ENCODE measurements at places on chromosomes 5 and 9.

DNA sequence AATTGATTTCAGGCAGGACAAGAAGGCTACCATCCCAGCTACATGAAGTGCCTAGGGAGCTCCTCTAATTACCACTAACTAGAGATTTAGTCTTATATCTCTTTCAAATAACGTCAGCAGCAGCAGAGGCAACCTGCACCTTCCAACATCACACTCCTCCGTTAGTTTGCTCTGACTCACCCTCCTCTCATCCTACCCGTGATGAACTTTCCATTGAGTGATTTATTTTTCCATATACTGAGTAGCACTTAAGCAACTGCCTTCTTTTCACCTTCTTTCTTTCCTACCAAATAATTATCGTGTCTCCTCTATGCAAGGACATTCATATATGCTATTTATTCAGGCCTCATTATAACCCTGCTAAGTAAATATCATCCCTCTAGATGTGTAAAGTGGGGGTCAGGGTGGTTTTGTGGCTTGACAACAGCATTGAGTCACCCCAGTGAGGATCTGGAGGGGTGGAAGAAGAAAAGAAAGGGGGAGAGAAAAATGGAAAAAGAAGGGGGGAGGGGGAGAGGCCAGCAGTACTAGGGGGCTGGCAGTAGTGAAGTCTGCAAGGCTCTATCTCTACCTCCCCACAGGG lies 64.6 kb upstream of the CAST start:
- DNase-seq = peak; percentile 31

- peak; percentile 36 for DNase-seq
These were observed 50.1 kb upstream of the RETREG1 start for GRCh38 chr5:16666883-16667398.

DNA sequence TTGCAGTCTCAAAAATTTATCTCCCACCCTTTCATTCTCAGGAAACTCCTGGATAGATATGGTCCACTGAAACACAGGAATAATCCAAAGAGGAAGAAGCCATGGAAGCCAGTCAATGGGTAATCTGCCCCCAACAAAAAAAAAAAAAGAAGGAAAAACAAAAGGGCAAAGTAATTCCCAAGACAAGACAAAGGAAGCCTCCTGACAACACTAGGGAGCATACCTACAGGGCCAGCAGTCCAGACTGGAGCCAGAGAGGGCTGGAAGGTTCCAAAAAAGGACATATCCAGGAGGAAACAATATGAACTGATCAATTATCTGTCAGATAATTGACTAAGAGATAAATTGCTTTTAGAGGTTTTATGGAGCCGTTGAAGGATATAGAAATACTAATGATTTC lies 12.9 kb downstream of the FNIP1 start:
- no peak for DNase-seq

DNA sequence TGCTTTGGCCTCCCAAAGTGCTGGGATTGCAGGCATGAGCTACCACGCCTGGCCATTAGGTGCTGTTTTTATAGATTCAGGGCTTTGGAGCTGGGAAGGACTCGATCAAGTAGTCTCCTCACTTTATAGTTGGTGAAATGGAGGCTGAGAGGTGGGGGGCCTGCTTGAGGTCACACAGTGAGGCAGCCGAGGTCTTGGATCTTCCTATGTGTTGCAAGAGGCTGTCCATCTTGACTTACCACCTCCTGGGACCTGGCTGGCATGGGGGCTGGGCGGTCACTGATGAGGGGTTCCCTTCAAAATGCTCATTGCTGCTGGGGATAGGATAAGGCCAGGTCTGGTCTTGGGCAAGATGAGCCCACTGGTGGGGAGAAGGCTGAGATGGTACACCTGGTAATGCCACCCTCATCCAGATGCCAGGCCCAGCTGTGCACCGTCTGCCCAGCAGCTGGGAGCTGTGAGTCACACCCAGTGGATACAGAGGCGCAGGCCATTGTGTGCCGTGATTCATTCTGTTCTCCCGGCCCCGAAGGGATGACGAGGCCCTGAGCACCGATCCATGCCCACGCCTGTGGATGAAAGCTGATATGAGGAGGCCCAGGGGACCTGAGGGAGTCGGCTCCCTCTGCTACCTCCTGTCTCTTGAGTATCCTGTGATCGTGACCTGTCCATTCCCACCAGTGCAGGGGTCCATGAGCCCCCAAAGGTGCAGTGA lies 10.5 kb upstream of the NDST1 start:
- peak; percentile 99 for DNase-seq

GRCh38 chr9:134575901-134576176 lies 65.8 kb upstream of the COL5A1 start:
- DNase-seq = no peak

GRCh38 chr5:82855893-82856550 lies 221.2 kb downstream of the TMEM167A start:
- DNase-seq = no peak

DNA sequence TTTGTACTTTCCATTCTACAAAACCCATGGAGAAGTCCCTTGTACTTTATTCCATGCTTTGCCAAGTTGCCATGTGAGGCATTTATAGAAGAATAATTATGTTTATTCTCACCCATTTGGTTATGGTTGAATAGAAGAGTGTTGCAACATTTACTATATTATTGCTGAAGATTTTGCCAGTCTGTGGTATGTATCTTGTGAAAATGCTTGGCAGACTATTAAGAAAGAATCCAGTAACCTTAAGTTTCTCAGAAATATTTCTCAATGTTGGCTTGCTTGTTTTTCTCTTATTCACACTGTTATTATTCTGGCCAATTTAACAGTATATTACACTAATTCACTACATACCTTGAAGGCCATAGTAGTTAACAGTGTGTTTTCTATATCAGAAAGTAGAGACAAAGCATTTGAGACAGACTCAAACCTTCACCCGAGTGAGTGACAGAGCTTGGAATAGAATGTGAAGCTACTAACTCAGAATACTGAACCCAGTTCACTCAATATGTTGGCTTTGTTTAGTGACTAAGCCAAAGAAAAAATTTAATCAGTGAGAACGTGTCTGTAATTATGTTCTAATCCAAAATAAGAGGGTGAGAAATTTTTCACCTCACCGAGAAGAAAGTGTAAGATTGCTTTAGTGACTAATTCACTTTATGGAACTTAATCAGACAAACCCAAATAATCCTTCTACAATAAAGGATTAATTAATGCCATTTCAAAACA lies 184.4 kb downstream of the CWC27 start:
- DNase-seq = peak; percentile 67

GRCh38 chr9:7103771-7104170 lies 346.0 kb downstream of the KDM4C start:
- DNase-seq = peak; percentile 47

GRCh38 chr5:109357807-109358206 lies 52.0 kb downstream of the PJA2 start:
- no peak for DNase-seq

DNA sequence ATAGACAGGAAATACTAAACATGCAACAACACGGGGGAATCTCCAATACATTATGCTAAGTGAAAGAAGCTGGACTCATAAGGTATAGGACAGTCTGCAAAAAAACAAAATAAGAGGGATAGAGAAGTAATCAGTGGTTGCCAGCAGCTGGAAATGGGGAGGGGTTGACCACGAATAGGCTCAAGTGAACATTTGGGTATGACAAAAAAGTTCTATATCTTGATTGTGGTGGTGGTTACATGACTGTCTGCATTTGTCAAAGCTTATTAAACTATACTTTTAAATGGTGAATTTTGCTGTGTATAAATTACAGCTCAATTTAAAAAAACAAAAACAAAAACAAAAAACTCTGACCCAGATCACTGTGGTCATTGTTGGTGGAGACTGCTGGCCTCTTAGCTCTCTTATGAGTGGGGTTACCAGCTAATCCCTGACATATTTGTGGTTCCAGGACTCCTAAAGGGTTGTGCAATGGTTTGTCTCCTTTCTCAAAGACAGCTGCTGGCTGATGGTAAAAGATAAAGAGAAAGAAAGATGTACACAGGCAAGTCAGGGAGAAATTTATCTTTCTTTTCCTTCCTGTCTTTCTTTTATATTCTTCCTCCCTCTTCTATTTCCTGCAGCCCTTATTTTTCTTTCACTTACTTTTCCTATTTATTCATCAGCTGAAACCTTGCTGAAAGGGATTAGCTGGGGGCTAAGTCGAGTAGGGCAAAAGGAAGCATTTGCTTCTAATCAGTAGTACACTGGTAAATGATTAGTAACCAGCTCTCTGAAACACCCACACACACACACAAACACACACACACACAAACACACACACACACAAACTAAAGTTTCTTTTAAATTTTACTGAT lies 42.6 kb upstream of the APC start:
- DNase-seq = peak; percentile 50

DNA sequence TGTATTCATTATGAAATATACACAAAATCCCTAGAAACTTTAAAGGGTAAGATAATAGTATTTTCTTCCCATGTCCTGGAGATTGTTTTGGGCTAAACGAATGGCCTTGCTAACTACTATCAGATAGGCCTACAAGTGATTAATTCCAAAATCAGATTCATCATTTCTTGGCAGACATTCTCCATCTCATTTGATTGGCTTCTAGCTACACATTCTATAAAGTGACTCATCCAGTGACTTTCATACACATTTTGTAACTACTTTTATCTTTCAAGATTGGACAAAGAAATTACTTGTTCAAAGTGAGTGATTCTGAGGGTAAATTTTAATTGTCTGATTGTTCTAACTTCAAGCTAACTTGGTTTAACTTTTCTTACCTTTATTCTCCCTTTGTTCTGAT lies 93.3 kb downstream of the RAPGEF6 start:
- peak; percentile 72 for DNase-seq

- DNase-seq = peak; percentile 19
These were observed 67.6 kb downstream of the LMX1B start for GRCh38 chr9:126681336-126681735.

GRCh38 chr5:15518786-15519185 lies 18.8 kb downstream of the FBXL7 start:
- DNase-seq = no peak

DNA sequence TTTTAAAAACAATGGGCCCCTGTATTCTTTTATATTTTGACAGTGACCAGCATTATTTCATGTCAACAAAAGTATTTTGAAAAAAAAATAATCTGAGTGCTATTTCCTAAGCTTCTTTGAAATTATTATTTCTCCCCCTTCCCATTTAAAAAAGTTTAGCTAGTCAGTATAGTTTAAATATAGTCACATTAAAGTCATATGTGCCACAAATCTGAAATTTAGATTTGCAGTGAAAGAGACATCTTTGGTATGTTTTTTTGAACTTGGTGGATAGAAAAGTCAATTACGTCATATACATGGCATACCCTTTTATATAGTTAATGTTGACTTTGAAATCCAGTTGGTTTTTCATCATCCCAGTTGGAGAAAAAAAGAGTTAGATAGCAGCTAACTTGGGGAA lies 297.0 kb downstream of the CCDC171 start:
- no peak for DNase-seq

DNA sequence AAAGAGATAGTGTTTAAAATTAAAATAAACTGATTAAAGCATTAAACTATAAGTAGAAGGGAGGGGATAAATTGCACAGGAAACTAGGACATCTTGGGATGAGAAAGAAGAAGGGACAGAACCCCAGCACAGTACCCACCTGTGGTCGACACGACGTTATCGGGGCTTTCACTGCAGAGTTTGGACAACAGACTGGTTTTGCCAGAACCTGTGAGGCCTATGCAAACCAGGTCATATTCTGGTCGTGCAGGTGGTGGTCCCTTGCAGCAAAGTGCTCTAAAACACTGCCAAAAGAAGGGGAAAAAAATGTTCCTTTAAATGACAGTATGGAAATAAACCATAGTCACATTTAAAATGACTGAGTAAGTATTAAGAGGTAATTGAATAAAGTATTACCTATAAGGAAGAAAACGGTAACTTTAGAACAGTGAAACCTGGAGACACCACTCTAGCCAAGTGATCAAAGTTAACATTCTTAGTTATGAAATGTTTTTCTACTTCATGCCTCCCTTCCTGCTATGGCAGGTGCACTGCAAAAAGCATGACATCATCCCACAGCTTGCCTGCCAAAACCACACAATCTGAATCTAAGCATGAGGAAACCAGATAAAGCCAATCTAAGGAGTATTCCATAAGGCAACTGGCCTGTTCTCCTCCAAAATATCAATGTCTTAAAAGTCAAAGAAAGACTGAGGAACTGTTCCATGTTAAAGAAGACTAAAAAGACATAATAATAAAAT lies 138.6 kb downstream of the ARL15 start:
- peak; percentile 44 for DNase-seq

DNA sequence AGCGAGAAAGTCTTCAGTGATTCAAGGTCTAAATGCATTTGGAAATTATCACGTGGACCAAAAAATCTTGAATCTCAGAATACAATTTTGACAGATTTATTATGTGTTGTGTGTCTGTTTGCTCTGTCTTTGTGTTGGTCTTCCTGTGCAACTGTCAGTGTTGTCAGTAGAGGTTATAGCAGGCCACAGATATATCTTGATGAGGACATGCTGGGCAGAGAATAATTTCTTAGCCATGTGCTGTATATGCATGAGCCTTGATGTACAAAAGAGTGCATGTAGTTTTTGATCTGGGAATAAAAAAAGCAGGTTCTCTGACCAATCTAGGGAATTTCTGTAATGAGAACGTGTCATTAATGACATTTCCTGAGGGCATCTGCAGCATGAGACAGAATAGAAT lies 57.6 kb downstream of the ZSWIM6 start:
- DNase-seq = no peak

DNA sequence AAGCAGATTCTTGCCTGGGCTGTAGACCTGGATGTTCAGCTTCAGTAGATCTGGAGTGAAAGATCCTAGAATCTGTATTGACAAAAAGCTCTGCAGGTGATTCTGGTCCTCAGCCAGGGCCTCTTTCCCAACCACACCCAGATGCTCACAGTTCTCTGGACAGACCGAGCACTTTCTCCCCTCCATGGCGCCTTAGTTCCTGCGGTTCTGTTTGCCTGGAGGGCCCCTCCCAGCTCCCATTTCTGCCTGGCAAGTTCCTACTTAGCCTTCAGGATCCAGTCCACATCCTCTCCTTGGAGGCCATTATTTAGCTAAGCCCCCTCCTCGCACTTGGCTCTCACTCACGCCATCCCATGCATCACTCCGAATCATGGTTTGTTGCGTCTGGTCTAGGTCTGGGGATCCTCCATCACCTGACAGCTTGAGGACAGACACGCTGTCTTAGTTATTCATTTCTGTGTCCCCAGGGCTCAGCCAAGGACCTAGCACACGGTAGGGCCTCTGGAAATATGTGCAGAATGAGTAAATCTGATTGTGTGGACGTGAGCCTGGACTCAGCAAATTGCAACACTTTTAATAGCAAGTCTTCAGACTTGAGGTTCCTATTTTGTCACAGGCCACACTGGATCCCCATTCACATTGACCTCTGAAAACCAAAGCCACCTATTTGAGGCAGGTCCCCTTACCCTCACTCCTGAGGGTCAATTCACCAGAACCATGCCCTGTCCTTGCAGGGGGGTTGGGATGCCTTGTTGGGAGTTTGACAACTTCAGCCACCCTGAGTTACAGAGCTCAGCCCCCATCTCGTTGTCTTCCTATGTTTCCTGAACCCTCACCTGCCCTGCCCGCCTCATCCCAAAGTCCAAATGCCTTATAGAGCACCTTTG lies 50.7 kb downstream of the COL15A1 start:
- DNase-seq = no peak

GRCh38 chr9:36996706-36997086 lies 37.4 kb downstream of the PAX5 start:
- DNase-seq = no peak

- DNase-seq = no peak
These were observed 123.2 kb downstream of the C5orf15 start for GRCh38 chr5:133845271-133845670.

All from MCF 10A (cell line).